ENCODE measurements at places on chromosomes 12 and 14.

DNA sequence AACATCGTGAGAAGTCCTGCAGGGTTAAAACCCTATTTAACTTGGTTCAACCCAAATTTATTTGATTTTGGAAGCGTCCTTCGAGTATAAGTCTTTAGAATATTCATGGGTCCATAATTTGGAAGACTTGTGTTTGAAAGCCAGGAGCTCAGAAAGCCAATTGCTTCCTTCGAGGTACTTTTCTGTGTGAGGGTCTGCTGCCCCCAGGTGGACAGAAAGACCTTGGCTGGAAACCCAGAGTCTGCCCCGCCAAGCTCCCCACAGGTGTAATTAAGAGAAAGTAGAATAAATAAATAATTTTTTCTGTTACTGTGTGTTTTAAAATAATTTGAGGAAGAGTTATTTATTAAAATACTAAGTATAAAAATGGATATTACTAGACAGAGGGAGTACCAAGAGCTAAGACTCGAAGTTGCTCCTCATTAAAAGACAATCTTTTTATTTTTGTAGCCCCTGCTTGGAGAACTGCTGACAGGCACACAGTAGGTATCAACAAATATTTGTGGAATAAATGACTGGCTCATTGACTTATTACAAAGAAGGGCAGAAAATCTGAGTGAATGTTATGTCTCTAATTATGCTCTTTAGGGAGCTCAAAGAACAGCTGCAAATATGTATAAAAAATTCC lies 105.8 kb downstream of the PAH start:
- no peak for DNase-seq

DNA sequence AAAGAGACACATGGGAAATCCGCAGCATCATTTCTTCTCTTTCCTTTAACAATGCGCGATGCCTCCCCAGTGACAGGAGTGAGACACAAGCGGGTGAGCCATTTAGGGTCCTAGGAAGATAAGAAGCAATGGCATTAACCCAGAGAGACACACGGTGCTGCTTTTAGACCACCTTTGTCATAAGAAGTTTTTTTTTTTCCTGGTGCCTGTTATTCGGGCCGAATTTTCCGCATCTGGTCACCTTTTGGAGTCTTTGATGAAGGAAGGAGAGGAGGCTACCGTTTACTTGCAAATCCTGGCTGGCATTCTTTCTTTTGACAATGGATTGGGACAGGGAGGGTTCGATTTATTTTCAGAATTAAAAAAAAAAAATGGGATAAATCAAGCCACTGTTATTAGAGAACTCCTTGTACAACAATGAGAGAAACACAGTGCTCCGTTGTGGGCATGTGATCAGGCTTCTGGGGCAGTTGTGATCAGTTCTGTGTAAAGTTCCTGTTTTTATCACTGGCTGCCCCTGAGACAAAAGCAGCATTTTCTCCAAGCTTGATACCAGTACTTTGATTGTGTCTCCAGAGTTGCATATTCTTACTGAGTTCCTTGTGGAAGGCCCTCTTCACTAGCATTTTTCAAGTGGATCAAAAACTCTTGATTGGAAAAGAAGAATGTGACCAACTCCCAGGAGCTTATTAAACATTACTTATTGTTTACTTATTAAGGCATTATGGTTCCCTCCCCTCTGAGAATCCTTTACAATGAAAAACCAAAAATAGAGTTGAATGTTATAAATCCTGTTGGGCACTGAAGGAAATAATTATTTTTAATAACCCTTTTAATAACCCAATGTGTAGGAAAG lies 1.1 kb downstream of the DIP2B start:
- DNase-seq: no peak

DNA sequence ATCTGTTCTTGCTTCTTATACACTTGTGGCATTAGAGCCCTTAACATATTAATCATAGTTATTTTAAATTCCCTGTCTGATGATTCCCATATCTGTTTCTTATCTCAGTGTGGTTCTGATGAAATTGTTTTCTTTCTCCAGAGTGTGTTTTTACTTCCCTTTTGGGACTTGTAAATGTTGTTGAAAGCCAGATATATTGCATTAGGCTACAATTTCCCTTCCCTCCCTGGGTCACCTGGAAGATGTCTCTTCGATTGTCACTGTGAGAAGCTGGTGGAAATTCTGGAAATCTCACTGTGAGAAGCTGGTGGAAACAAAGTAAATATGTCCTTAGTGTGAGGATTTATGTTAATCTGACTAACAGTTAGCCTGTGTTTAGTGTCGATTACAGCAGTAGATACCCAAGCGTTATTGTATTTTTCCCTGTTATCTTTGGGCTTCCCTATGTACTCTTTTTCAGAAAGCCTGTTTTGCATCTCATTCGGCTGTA lies 717.3 kb downstream of the TRHDE start:
- DNase-seq: no peak

DNA sequence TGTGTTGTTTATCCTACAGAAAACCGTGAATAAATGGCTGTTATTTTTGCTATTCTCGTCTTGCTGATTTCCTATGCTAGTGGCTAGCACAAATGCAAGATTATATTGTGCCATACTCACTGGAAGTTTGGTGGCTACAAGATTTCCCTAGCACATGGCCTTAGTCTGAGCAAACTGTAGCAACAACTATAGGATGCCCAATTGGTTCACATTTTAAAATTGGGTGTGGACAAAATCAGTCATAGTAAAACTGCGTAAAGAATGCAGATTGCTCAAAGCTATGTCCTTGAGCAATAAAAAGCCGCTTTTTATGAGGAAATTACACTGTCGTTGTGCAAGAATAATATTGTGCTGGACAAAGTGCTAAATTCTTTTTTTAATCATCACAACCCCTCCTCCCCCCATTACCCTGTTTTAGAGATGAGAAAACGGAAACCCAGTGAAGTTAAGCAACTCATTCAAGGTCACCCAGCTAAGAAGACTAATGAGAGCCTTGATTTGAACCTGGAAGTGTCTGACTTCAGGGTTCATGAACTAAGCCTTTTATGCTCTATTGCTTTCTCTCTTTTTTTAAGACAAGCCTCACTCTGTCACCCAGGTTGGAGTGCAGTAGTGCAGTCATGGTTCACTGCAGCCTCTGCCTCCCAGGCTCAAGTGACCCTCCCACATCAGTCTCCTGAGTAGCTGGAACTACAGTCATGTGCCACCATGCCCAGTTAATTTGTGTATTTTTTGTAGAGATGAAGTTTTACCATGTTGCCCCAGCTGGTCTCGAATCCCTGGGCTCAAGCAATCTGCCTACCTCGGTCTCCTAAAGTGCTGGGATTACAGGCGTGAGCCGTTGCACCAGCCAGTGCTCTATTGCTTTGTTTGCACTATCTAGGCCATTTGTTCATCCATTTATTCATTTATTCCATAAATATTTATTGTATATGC lies 73.6 kb downstream of the SRGAP1 start:
- no peak for DNase-seq

DNA sequence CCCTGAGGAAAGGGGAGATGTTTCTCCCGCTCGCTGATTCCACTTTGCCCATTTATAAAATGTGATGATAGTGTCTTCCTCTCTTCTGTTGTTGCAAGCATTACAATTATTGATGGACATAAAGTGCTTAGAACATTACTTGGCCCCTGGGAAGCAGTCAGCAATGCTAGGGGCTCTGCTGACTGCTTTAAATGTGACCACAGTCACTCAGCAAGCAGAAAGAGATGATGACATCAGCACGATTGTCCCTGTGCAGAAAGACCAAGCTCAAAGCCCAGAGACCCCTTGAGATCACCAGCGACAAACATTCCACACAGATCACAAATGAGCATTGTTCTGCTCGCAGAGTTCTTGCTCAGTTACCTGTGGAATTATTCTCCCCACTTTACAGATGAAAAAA lies 26.5 kb downstream of the TUNAR start:
- no peak for DNase-seq

Data from stimulated activated CD4-positive, alpha-beta T cell treated with anti-CD3 and anti-CD28 coated beads, TNF-alpha, amount 100 ng/mL, for 4 hours (primary cell).